ENCODE measurements at places on chromosomes 3 and 15.

DNA sequence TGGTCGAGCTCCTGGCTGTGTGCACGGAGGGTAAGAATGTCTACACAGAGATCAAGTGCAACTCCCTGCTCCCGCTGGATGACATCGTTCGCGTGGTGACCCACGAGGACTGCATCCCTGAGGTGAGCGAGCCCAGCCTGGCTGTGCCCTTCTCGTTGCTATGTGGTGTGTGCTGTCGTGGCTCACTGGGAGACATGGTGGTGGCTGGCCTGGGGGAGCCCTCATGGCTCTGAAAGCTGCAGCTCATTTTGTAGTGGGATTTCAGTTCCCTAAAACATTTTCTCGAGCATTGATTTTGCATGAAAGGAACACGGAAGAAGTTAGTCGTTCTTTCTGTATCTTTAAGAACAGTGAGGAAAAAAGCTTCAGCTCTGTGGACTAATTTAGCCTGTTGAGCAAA lies 200.5 kb downstream of the ITPR1 start:
- no peak for DNase-seq

DNA sequence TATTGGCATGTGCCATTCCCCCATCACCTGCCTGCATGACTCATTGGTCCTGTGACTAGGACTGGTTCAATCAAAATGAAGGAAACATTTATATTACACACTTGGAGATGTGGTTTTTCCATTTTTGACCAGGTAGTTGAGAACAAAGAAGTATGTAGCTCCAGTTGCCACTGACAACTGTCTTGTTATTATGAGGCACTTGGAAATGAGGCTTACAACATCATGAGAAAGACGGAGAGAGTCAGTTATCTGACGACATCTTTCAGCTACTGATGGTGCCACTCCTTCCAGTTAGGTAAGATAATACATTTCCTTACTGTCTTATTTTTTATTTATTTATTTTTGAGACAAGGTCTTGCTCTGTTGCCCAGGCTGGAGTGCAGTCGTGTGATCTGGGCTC lies 21.8 kb upstream of the PROK2 start:
- DNase-seq, result no peak

DNA sequence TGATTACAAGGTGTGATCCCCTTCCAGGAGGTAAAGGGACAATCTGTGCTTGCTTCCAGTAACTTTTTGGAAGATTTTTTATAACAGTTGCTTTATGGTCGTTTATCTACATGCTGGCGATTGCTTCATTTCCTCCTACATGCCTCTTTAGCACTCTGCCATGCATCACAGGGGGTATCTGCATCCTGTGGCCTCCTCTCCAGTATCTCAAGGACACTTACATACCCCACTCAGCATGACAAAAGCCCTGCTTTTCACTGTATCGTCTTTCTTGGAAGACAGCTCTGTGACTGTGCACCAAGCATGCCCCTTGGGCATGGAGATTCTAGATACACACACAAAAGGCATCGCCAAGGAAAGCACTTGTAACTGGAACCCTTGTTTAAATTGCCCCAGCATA lies 25.3 kb downstream of the CAPN3 start:
- DNase-seq, result no peak

GRCh38 chr3:81874738-81875137 lies 113.3 kb upstream of the GBE1 start:
- no peak for DNase-seq

DNA sequence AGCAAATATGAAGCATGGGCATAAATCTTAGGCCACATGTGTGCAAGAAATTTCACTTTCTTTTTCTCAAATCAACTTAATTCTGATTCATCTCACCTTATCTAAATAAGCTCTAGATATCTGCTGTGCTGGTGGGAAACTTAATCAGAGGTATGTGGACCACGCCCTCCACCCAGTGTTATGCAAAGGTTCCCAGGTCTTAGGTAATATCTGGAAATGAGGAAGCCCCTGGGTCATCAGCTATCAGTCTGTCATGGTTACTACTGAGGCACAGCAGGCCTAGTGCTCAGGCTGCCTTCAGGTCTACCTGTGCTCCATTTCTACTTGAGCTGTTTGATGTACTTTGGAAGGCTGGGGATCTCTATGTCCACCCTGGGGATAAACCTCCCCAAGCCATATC lies 134.4 kb upstream of the KCNH8 start:
- no peak for DNase-seq

DNA sequence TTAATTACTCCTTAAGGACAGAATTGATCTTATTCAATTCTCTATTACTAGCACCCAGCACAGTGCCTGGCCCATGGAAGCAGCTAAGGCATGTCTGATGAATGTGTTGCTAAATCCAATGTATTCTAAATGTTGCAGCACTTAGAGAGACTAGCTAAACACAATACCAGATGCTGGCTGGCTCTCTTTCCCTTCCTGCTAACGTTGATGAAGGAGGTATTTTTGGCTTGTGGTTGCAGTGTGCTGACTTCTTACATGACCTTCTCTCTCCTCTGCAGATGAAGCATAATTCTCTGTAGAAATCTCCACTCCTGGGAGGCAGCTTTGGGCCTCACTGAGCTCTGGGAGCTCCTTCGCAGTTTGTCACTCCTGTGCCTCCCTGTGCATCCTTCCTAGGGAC lies 183.6 kb downstream of the PEX5L start:
- no peak for DNase-seq

- no peak for DNase-seq
Observed at GRCh38 chr3:81760215-81760614, 1.2 kb downstream of the GBE1 start.

DNA sequence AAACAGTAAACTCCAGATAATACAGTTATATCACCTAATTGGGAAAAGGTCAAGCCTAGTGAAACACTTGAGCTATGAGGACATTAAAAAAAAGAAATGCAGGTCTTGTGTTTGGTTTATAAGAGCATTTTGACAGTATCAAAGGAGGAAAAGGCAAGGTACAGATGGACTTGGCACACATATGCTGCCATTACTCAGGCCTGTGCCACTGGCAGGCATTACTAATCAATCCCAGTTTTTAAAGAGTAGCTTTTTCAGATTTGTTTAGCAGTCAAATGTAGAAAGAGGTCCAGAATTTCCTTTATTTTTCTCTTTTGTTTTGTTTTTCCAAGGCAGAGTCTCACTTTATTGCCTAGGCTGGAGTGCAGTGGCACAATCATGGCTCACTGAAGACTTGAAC lies 38.9 kb downstream of the MDFIC2 start:
- no peak for DNase-seq

GRCh38 chr3:29718661-29719065 lies 437.8 kb downstream of the RBMS3 start:
- no peak for DNase-seq

GRCh38 chr3:57079474-57079831 lies 19.0 kb downstream of the SPATA12 start:
- no peak for DNase-seq

- no peak for DNase-seq
Observed at GRCh38 chr3:100042166-100042981, 71.9 kb downstream of the FILIP1L start.

DNA sequence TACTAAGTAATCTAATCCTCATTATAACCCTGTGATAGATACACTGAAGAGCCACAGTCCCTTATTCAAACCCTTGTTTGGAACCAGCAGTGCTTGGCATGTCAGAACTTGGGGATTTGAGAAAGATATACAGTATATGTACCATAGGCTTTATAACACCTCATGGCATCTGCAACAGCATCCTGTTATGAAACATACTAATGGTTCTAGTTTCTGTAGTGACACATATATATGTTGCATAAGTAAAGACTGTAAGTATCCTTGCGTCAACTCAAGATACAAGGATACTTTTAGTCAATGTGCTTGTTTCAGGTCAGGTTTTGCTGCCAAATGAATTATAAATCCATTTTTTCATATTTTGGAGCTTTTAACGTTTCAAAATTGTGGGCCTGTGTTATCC lies 58.5 kb downstream of the CCNL1 start:
- no peak for DNase-seq

- DNase-seq, result no peak
Observed at GRCh38 chr3:7589526-7589925, 728.6 kb downstream of the GRM7 start.

GRCh38 chr3:188003188-188004171 lies 150.5 kb upstream of the LPP start:
- DNase-seq, result no peak

- DNase-seq, result no peak
Observed at GRCh38 chr15:83602021-83602420, 51.9 kb upstream of the ADAMTSL3 start.

DNA sequence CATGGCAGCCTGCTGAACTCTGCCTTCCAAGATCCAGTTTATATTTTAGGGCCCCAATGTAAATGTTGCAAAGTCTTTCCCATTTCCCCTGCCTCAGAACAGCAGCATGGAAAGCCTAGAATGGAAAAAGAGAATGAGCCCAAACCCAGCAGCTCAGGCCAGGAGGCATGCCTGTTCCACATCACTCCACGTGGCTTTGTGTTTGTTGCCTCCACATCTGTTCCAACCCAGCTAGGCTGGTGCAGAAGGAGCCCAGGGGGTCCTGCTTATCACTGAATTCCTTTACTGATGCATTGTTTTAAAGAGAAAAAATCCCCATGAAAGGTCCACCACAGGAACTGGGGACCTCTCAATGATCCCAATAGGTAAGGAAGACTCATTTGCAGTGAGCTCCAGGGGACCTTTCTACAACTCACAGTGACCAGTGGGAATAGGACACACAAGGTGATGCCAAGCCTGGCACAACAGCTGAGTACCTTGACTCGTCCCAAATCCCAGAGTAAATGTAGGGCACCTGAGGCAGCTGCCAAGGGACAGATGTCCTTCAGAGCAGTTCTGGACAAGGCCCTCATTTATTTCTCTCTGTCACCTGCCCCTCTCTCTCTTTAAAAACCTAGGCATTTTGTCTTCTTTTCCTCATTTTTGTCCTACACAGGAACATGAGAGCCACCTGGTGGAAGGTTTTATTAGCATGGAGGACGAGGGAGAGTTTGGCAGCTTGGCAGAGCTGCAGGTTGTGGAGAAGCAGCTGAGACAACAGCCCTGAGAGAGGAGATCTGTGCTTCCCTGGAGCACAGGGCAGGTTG lies 41.7 kb upstream of the ADAMTS17 start:
- DNase-seq, result no peak

DNA sequence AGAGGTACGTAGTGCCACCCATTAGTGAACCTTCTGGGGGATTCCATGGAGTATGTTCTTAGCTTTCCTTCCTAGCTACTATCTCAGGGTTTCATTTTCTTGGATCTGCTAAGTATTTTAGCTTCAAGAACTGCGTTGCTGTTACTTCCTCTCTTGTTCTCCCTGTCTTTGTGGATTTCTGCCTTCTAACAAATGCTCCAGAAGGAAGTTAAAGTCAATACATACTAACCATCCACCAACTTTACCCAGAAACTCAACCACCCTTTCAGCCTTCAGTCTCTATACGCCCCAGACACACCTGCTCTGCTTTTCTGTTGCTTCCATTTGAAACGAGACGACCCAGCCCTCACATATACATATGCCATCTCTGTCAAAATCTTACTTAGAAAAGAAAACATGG lies 2.4 kb upstream of the KLF13 start:
- DNase-seq, result no peak

DNA sequence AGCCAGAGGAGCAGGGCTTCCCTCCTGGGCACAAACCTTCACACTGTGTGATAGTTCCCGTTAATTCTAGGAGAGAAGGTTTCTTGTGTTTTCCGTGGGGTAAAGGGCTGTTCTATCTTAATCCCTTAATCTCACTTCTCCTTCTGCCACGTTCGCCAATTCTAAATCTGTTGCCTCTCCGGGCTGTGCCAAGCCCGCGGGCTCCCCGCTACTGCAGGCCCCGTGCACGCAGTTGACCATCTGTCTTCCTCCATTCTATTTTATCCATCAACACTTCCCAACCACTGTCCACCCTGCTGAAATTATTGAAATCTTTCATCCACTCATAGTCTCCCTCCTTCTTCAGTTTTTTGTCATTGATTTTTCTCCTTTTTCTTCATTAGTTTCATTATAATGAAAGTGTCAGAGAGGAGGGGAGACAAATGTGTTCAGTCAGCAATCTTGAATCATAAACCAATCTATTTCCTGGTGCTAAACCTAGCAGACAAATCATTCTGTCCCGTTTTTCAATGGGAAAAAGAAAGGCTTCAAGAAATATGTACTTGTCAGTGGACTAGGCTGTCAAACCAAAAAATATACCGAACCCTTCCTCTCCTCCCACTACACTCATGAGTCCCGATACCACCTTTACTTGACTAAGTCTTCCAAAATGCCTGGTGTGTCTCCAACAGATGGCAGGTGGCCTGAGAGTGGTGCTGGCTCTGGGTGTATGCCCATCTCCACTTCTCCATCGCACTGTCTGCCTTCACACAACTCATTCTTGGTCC lies 39.6 kb downstream of the SLCO2A1 start:
- DNase-seq, result no peak

GRCh38 chr15:73485372-73485771 lies 42.4 kb downstream of the REC114 start:
- DNase-seq, result no peak

DNA sequence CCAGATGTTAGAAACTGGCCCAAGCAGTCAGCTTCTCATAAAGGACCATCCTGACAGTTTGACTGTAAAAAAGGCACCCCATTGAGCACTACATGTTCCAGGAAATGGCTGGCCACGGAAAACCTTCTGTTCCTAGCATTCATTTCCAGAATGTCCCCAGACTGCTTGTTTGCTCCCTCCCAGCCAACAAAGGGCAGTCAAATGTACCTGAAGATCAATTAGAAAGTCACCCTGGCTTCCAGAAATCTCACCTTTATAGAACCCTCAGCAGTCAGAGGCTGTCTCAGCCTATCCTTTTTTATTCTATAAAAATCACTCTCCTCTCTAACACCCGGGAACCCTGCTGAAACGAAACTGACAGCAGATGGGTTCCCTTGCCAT lies 784 bp upstream of the SAMMSON start:
- no peak for DNase-seq

- DNase-seq, result no peak
Observed at GRCh38 chr3:196444500-196444894, 12.3 kb upstream of the UBXN7 start.

GRCh38 chr15:46301291-46301690 lies 666.5 kb downstream of the SQOR start:
- no peak for DNase-seq

- no peak for DNase-seq
Observed at GRCh38 chr15:88487796-88488523, 20.5 kb downstream of the MRPS11 start.

DNA sequence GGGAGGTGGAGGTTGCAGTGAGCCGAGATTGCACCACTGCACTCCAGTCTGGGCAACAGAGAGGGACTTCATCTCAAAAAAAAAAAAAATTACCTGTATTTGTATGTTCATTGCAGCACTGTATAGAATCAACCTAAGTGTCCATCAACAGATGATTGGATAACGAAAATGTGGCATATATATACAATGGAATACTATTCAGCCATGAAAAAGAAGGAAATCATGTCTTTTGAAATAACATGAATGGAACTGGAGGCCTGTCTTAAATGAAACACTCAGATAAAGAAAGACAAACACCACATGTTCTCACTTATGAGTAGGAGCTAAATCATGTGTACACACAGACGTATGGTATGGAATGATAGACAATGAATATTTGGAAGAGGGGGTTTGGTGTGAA lies 59.4 kb upstream of the MEF2A start:
- DNase-seq, result no peak

GRCh38 chr3:64693031-64693430 lies 5.2 kb upstream of the ADAMTS9 start:
- DNase-seq, result no peak

Data from stimulated activated effector memory CD8-positive, alpha-beta T cell treated with anti-CD3 and anti-CD28 coated beads, Interleukin-12 subunit alpha, Interleukin-12 subunit beta, amount 100 ng/mL, for 72 hours (primary cell).